T-helper 2 cell treated with Interferon-gamma antibody and Interleukin-4, amounts not matched to agents 100 ng/mL and 5 ng/mL, for 36 hours (primary cell): ENCODE measurements at places on chromosomes 11 and 22. TPM values are rescaled to one million over a fixed set of nuclear protein-coding genes. Genes with fewer than 3 reads are reported as not detected.

The TRPM5 gene
- total RNA-seq: not detected in 2 replicates

The ISX gene
- not detected in 2 replicates for total RNA-seq

The TMEM191C gene
- total RNA-seq: 1.3 and 2.6 TPM in 2 replicates

The CRACR2B gene
- 6.4 and 8.0 TPM in 2 replicates for total RNA-seq

The SERHL2 gene
- total RNA-seq: 0.86 and 1.0 TPM in 2 replicates

The PRG2 gene
- total RNA-seq: 0.45 TPM in 1 of 2 replicates, not detected in the other

The DGAT2 gene
- total RNA-seq: 1.9 TPM in 2 replicates

The B4GALNT4 gene
- total RNA-seq: 1.1 and 1.2 TPM in 2 replicates

The PGA5 gene
- total RNA-seq: not detected in 2 replicates

The TMA7B gene
- 6.0 and 6.3 TPM in 2 replicates for total RNA-seq

The RASL10A gene
- total RNA-seq: 0.45 and 0.64 TPM in 2 replicates

The POLR2F gene
- 66.9 and 70.5 TPM in 2 replicates for total RNA-seq

The MRGPRE gene
- not detected in 2 replicates for total RNA-seq

The DRD4 gene
- 0.14 and 0.39 TPM in 2 replicates for total RNA-seq

The TMEM191B gene
- total RNA-seq: 0.32 TPM in 1 of 2 replicates, not detected in the other

The ZPR1 gene
- total RNA-seq: 66.1 and 67.8 TPM in 2 replicates

The CCDC85B gene
- total RNA-seq: 45.2 and 47.0 TPM in 2 replicates

The SCUBE1 gene
- 0.11 and 0.14 TPM in 2 replicates for total RNA-seq

The PATE4 gene
- not detected in 2 replicates for total RNA-seq
